ENCODE measurements at places on chromosomes 2 and 18. TPM values are rescaled to one million over a fixed set of nuclear protein-coding genes. Genes with fewer than 3 reads are reported as not detected.
A peak's percentile ranks its signal among the peaks of the same experiment; 100 is the strongest.

- H3K27ac ChIP-seq: no peak overlapping the region
- DNase-seq: no peak
- H3K4me3 ChIP-seq: no peak overlapping the region
- H3K36me3 ChIP-seq: no peaks in the 10 kb centered on the region
Observed at GRCh38 chr2:186991766-186992417, 142.9 kb upstream of the ZSWIM2 start.

The DPP4 gene
- total RNA-seq: 199 TPM

GRCh38 chr2:25981596-25982272, 563 bp downstream of the KIF3C start:
- no peak overlapping the region for H3K27ac ChIP-seq
- H3K4me1 ChIP-seq: peaks cover 27% of the 10 kb centered on the region
- DNase-seq: no peak
- H3K4me3 ChIP-seq: peak overlapping the region; percentile 81

DNA sequence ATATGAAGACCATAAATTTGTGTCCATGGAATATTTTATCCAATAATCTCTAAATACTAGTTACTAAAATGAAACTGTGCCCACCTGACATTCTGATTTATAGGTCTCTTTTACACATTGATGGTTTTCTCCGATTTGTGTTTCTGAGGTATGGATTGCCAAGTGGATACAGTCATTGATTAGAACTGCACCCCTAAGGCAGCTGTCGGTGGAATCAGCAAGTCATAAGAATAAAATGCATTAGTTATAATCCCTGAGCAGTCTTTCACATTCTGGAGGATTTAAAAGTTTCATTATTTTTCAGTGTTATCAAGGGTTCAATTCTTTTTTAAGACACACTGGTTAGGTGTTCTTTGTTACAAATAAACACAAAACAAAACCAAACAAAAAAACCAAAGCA, 6.0 kb downstream of the CAVIN2 start:
- DNase-seq: no peak
- no peak overlapping the region for H3K27ac ChIP-seq
- H3K27me3 ChIP-seq: no peaks in the 10 kb centered on the region
- H3K4me1 ChIP-seq: no peaks in the 10 kb centered on the region
- no peaks in the 10 kb centered on the region for H3K36me3 ChIP-seq

DNA sequence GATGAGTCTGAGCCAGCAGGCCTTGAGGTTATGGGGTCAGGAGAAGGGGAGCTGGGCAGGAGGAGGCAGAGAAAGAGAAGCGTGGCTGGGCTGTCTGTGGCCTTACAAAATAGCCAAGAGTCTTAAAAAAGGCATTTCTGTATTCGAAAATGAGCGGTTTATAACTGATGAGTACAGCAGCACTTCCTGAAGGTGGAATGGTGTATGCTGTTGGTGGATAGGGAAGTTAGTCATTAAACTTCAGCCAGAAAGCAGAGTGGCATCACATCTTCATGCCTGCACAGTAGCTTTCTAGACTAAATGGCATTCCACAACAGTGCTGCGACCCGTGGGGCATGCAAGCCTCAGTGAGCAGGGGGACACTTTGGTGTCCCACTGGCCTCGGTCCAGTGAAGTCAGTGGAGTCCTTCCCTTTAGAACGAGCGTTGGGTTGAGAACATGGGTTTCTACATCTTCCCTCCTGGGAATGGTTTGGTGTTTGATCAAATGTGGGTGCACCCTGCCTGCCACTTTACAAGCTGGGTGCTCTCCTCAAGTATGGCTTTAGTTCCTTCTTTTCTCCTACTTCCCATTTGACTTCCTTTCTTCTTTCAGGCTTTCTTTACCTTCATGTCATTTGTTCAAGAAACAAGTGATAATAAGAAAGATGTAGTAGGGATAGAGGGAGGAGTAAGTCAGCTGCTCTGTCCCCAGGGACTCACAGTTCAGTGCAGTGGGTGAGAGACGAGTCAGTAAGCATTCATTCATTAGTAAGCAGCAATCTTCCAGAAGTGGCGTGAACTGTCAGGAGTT, 96.3 kb downstream of the ARMC9 start:
- H3K27ac ChIP-seq: no peak overlapping the region
- H3K27me3 ChIP-seq: no peaks in the 10 kb centered on the region
- no peaks in the 10 kb centered on the region for H3K4me1 ChIP-seq
- DNase-seq: no peak
- no peaks in the 10 kb centered on the region for H3K36me3 ChIP-seq
- H3K4me3 ChIP-seq: no peak overlapping the region
